ENCODE measurements at places on chromosomes 12 and 14.

DNA sequence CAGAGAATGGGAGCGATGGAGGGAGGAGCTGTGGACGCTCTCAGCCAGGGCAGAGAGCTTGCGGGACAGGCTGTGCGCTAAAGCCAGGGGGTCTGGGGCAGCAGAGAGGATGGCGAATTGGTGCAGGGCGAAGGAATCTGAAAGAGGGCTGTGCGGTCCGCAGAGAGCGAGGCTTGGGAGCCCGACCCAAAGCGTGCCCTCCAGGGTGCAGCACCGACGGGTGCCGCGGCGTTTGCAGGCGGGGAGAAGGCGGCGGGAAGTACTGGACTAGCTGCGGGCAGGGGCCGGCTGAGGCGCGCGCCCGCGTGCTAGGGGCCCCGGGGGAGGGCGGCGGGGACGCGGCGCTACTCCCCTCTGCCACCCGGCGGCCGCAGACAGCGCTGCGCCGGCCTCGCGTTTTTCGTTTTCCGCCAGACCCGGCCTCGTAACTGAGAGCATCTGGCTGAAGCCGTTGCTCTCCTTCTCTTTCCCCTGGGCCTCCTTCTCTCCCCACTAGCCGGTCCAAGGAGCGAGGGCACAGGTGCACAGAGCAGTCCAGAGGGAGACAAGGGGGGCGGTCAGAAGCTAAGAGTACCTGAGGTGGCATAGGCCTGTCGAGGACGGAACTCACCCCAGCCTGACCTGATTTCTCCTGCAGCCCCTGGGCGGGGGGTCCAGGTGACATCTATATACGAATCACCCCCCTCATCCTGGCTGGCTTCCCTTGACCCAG is 24.9 kb downstream of the SLC6A12 start:
- peak; percentile 25 for DNase-seq

DNA sequence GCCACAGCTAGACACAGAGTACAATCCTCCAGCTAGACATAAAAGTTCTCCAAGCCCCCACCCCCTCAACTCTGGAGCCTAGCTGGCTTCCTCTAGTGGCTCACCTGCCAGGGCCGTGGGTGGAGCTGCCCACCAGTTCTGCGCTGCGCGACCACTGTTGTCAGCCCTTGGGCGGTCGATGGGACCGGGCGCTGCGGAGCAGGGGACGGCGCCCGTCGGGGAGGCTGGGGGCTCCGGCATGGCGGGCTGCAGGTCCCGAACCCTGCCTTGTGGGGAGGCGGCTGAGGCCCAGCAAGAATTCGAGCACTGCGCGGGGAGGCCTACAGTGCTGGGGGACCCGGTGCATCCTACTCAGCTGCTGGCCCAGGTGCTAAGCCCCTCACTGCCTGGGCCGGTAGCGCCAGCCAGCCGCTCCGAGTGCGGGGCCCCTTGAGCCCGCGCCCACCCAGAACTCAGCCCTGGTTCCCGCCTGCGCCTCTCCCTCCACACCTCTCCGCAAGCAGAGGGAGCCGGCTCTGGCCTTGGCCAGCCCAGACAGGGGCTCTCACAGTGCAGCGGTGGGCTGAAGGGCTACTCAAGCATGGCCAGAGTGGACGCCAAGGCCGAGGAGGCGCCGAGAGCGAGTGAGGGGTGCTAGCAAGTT is 51.0 kb downstream of the RTN1 start:
- DNase-seq = no peak

GRCh38 chr14:51855234-51855633 is 5.2 kb upstream of the GNG2 start:
- peak; percentile 14 for DNase-seq

DNA sequence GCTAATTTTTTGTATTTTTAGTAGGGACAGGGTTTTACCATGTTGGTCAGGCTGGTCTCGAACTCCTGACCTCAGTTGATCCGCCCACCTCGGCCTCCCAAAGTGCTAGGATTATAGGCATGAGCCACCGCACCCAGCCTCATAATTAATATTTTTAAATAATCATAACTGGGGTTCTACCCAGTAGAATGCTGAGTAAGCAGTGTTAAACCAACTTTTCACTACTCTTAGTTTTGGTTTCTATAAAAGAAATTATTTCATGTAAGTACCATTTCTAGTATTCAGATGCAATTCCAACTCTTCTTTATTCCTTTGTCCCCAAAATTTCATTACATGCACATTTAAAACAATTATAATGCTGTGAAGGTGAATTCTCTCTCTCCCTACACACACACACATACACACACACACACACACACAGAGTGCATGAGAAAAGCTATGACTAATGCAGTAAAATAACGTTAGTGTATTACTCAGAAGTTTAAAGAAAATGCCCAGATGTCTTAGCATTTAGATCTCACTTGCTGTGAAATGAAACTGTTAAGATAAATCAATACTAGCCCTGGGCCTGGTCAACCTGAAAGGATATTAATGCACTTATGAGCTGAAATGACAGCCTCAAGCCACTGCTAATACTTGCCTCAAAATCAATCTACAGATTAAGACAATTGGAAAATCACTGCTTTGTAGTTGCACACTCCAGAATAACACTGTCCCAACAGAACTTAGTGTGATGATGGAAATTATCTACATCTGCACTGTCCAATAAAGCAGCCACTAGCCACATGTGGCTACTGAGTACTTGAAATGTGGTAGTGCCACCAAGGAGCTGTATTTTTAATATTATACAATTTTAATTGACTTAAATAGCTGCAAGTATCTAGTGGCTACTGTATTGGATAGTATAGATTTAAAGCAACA is 36.0 kb downstream of the PTPN21 start:
- peak; percentile 11 for DNase-seq

- DNase-seq = no peak
Observed at GRCh38 chr14:78403278-78403815, 233.2 kb downstream of the NRXN3 start.

DNA sequence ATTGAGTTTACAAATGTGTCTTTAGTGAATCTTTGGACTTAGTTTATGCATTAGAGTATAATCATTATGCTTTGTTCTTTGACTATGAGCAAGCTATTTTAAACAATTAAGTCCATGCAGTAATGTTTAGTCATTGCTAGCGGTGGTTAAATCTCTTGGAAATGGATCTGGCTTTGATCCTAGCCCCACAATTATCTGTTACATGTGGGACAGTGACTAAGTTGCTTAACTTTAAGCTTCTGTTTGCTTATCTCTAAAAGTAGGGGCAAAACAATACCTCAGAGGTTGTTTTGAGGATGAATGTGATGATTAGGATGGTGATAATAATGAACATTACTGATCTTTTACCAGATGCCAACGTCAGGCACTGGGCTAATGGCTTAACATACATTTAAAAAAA is 124.2 kb downstream of the NPAS3 start:
- DNase-seq = no peak

GRCh38 chr12:3632754-3633153 is 120.2 kb downstream of the CRACR2A start:
- DNase-seq = no peak

DNA sequence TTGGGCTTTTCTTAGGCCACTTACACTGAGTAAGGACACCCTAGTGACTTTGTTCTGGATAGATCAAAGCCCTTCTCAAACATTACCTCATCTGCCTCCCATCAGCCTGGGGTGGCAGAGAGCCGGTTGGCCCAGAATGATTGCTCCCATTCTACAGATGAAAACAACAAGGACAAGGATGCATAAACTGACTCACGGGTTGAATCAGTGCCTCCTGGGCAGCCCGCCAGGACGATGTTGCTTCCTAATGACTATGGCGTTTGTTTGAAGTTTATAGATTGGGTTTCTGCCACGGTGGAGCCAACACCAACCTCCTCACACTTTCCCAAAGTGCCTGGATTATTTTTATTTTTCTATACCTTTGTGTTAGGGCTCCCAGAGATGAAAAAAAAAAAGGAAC is 3.6 kb upstream of the VRK1 start:
- DNase-seq = no peak

DNA sequence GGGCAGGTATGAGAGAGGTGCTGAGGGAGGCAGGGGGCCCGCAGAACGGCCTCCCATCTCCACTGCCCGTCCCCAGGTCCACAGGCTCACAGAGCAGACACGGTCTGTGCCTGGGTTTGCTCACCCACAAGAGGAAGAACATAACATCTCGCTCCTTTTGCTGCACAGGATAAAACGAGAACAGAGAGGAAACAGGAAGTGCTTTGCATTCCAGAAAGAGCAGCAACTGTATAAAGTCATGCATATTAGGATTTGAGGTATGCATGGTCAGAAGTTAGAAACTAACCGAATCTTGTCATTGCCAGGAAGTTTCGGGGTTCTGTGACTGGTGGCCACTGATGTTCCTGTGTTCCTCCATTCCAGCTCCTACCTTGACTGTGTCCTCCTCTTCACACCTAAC is 25.0 kb downstream of the NTF3 start:
- no peak for DNase-seq

DNA sequence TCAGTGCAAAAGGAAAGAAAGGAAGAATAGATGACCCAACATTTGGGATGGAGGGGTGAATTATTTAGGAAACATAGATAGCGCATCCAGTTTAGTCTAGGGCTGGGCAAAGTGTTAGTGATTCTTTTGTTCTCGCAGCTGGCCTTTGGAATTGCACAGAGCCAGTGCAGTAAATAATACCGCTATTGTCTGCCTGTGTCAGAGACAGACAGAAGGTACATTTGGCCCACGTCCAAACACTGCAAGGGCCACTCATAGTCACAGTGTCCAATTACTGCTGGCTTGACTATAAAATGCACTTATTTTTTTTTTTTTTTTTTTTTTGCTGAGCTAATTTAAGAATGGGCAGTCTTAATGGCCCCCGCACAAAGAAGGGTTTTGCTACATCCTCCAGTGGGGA is 638.6 kb downstream of the BCL11B start:
- DNase-seq = no peak

DNA sequence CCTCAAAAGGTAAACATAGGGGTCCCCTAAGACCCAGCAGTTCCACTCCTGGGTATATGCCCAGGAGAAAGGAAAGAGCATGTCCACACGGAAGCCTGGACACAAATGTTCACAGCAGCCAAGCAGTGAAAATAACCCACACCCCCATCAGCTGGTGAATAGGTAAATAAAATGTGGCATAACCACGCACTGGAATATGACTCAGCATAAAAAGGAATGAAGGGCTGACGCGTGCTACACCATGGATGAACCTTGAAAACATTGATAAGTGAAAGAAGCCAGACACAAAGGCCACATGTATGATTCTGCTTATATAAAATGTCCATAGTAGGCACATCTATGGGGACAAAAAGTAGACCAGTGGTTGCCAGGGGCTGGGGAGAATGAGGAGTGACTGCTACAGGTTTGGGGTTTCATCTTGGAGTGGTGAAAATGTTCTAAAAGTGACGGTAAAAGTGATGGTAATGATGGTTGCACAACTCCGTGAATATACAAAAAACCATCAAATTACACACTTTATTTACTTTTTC is 3.8 kb upstream of the SCARB1 start:
- DNase-seq = no peak

GRCh38 chr12:104990950-104991349 is 4.8 kb downstream of the NOPCHAP1 start:
- no peak for DNase-seq

GRCh38 chr14:56463271-56463890 is 116.2 kb upstream of the TMEM260 start:
- DNase-seq = no peak

GRCh38 chr12:47141459-47141858 is 61.7 kb upstream of the AMIGO2 start:
- no peak for DNase-seq

- DNase-seq = no peak
Observed at GRCh38 chr12:107241411-107241810, 148.1 kb upstream of the CRY1 start.

DNA sequence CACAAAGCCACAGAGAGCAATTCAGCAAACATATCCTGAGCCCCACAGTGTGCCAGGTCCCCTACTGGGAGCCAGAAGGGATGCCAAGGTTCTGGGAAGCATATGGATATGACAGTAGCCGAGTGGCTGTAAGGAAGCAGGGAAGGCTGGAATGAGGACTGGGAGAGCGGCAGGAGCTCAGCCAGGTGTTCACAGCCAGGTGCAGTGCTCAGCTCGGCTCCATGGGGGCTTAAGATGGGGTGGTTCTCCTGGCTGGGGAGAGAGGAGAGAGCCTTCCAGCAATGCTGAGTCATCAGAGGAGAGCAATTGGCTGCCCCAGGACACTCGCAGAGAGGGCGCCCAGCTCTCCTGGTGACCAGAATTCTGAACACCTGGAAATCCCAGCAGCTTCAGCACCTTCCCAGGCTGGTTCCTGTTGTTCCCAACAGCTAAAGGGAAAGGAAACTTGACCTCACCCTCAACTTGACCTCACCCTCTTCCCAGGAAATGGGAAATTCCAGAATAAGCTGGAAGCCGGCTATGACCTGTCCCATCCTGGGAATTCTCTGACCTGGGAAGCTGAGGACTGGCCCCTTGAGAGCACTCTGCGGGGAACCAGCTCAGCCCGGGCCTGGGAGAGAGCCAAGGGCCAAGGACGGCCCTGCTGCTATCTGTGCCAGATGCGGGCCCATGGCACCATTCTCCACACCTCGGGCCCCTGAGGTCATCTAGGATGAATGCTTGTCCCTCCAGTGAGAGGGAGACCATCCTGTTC is 34.6 kb downstream of the SLC6A12 start:
- no peak for DNase-seq

DNA sequence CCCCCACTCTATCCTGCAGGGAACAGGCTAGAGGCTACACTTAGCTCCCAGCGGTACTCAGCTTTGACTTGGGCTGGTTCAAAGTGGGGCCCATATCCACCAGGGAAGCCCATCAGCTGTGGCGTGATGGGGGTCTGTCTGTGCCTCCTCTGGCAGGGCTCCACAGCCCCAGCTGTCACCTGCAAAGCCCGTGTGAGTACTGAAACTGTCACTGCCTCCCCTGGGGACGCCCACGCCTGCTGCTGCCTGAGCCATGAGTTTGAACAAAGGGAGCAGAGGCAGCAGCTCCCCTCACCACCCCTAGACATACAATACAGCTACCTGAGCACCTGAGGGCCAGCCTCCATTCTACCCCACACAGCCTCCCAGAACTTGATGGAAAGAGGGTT is 5.0 kb downstream of the REM2 start:
- no peak for DNase-seq

DNA sequence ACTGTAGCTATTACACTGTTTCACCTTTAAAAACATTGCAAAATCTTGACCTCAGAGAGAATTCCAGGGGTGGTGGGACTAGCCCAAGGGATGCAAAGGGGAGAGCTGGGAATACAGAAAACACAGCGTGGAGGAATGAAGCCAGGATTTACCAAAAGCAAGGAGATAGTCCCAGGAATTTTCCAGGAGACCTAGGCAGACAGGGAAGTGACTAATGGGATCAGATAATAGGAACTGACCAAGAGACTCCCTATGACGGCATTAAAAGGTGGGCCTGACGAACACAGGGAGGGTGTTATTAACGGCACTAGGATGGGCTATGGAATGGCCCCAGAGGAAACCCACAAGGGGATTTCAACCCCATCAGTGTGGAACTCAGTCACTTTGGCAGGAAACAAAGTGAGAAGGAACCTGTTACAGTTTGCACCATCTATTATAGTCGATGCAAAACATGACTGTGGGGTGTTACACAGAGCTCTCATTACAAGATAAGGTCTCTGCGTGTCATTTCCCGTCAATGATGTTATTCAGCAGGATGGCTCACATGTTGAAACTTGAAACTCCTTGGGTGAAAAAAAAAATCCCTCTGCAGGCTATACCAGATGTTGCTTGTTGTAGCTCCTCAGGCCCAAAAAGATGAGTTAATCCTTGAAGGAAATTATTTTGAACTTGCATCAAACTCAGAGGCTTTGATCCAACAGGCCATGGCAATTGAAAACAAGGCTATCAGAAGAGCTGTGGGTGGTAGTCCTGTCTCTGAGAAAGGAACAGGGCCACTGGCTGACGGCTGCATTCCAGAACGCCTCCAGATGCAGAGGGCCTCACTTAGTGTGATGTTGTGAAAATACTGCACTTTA is 58.7 kb downstream of the DRAM1 start:
- DNase-seq = peak; percentile 75

- no peak for DNase-seq
Observed at GRCh38 chr14:102731871-102732800, 45.1 kb upstream of the TRAF3 start.

Measured in amniotic stem cell (primary cell).